ENCODE measurements at places on chromosomes 3 and 15. TPM values are rescaled to one million over a fixed set of nuclear protein-coding genes. Genes with fewer than 3 reads are reported as not detected.

The MASP1 gene
- total RNA-seq: 1.7 TPM

The ISLR2 gene
- total RNA-seq: 0.10 TPM

The TGM5 gene
- total RNA-seq: 0.26 TPM

The FAM107A gene
- total RNA-seq: 0.07 TPM

The SV2B gene
- total RNA-seq: under 0.01 TPM

The LRRC15 gene
- total RNA-seq: 3.8 TPM

The LOXL1 gene
- total RNA-seq: 126 TPM

The LINGO1 gene
- 0.33 TPM for total RNA-seq

The STRIT1 gene
- not detected for total RNA-seq

Measured in smooth muscle cell of the pulmonary artery (primary cell).